ENCODE measurements at places on chromosomes 11 and 22. TPM values are rescaled to one million over a fixed set of nuclear protein-coding genes. Genes with fewer than 3 reads are reported as not detected.

DNA sequence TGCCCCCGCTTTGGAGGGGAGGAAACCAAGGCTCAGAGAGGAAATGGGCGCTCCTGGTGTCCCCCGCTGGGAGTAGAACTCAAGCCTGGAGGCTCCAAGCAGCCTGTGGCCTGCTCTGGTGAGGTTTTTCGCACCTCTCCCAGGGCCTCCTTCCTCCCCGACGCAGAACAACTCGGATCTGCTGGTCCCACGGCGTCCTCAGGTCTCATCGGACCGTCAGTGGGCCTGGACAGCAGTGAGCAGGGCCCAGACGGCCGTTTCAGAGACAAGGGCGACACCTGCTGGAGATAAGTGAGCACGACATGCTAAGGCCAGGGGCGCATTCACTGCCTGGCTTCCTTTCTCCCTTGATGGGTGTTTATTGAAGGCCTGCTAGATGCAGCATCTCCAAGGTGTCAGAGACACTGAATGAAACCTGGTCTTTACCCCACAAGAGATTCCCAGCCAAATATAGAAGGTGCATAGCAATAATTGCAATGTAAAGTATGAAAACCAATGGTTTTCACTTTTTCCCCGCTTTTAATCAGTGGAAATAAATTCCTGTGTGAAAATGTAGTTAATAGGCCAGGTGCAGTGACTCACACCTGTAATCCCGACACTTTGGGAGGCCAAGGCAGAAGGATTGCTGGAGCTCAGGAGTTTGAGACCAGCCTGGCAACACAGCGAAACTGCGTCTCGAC lies 26.9 kb upstream of the CD82 start:
- peak; percentile 57 for DNase-seq

DNA sequence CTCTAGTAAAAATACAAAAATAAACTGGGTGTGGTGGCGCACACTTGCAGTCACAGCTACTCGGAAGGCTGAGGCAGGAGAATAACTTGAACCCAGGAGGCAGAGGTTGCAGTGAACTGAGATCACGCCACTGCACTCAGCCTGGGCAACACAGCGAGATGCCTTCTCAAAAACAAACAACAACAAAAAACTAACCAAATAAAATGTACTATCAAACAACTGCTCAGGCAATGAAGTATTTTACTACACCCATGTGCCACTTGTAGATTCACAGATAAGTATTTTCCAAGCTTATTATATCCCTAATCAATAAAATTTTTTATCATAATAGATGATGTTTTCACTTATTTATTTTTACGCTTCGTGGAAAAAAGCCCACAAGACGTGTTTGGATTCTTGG lies 924 bp downstream of the C11orf65 start:
- DNase-seq = peak; percentile 13

GRCh38 chr11:71221201-71221600 lies 31.2 kb downstream of the SHANK2 start:
- DNase-seq = no peak

TRIM51 gene
- polyA plus RNA-seq = not detected

DNA sequence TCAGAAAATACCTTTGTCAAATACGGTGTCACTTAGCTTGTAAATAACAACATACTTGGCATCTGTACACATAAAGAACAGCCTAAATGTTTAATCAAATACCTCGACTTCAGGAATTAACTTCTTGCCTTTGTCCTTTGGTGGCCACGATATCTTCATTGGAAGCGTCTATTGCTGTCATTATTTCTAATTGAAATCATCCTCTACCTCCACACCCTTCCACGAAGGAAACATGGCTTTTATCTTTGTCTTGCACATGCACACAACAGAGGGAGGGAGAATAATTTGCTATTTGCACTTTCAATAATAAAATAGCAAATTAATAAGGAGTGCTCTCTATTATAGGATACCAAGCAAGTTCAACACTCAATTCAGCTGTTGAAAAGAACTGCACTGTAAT lies 25.8 kb upstream of the SOX6 start:
- DNase-seq = no peak

DNA sequence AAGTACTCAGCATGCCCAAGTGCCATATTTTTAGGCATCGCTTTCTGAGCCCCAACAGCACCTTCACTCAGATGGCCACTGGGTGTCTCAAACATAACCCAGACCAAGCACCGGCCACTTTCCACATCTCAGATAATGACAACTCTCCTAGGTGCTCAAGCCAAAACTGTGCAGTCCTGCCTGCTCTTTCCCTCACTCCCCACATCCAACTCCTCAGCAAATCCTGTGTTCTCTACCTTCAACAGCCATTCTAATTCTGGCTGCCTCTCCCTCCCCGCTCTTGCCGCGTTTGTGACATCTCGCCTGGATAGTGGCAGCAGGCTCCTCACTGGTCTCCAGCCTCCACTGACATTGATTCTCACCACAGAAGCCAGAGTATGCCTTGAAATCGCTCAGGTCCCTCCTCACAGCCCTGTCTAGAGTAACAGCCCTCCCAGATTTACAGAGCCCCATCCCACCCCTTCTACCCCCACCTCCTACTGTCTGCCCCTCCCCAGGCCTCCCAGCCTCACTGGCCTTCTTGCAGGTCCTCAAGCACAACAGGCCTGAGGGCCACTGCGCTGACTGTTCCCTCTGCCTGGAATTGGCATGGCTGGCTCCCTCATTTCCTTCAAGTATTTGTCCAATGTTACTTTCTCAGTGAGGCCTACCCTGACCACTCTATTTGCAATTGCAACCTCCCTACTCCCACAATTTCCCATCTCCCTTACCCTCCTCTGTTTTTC lies 1.3 kb upstream of the PHETA2 start:
- no peak for DNase-seq

- DNase-seq = no peak
Measured at GRCh38 chr11:20080032-20080685, 80.1 kb downstream of the DBX1 start.

- DNase-seq = no peak
Measured at GRCh38 chr11:4496557-4497248, 14.3 kb downstream of the OR52K1 start.

DNA sequence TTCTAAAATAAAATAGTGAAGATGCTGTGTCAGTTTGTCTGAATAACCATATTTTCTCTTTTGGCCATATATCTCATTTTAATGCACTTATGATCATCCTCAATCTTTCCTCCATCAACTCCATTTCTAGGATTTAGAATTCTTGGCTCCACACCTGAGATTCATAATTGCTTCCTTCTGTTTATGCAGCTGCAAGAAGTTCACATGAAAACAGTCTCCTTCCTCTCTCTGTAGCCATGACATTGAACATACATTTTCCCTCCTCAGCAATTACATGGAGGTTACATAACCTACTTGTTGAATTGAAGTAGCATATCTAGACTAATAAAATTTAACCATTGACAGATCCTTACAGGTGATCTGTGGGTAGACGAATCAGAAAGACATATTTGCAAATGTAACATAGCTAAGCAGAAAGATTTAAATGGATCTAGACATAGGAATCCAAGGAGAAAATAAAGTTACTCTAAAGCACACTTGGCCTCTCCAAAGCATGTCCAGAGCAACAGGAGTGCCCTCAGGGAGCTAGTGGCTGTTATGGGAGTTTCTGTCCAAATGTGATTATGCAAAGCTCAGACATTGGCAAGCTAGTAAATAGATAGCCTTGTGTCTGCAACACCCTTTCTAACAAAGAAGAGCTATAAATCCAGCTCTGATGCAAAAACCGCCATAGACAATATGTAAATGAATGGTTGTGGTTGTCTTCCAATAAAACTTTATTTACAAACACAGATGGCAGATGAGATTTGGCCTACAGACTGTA lies 119.9 kb upstream of the MPPED2 start:
- DNase-seq = no peak

PGA5 gene
- polyA plus RNA-seq = not detected

CLCF1 gene
- 11.1 TPM for polyA plus RNA-seq

GRCh38 chr22:44437216-44438055 lies 60.6 kb downstream of the RTL6 start:
- DNase-seq = no peak

FAM227A gene
- polyA plus RNA-seq = 5.6 TPM

DNA sequence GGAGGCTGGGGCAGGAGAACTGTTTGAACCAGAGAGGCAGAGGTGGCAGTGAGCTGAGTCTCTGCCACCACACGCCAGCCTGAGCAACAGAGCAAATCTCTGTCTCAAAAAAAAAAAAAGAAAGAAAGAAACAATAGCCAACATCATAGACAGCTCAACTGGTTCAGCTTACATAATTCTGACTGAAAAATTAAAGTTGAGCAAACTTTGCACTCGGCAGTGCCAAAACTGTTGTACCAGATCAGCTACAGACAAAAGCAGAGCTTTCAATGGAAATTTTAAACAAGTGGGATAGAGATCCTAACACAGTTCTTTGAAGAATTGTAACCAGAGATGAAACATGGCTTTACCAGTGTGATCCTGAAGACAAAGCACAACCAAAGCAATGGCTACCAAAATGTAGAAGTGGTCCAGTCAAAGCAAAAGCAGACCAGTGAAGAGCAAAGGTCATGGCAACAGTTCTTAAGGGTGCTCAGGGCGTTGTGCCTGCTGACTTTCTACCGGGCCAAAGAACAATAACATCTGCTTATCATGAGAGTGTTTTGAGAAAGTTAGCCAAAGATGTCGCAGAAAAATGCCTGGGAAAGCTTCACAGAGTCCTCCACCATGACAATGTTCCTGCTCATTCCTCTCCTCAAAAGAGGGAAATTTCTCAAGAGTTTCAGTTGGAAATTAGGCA lies 59.3 kb downstream of the TTC28 start:
- no peak for DNase-seq

- DNase-seq = peak; percentile 98
Measured at GRCh38 chr22:38181453-38182200, at the start of gene PLA2G6. Gene PLA2G6 (minus strand): TSS chr22:38181830. CDS start chr22:38169426, 12,404 bp downstream.

DNA sequence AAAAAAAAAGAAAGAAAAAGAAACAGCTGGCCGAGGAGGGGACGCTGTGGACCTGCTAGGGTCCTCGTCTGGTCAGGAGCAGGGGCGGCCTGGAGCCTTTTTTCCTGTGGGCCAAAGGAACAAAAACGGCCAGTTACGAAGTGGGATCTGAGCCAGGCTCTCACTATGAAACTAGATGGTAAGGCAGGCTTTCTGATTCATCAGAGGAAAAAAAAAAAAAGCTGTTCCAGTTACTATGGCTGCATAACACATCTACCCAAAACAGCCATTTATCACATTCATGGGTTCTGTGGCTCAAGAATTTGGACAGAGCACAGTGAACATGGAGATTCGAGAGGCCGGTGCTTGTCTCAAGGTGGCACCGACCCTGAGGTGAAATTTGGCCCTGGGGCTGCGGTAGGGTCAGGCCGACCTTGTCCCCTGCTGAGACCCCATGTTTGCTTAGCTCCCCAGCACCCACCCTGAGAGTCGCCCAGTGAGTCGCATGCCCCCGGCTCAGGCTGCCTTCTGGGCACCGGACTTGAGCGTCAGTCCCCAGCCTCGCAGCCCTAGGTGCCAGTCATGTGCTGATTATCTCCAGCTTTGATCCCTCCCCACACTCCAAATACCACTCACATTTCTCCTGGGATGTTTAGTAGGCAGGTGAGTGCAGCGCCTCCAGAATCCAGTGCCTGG lies 34.2 kb downstream of the MRGPRD start:
- peak; percentile 38 for DNase-seq

DNA sequence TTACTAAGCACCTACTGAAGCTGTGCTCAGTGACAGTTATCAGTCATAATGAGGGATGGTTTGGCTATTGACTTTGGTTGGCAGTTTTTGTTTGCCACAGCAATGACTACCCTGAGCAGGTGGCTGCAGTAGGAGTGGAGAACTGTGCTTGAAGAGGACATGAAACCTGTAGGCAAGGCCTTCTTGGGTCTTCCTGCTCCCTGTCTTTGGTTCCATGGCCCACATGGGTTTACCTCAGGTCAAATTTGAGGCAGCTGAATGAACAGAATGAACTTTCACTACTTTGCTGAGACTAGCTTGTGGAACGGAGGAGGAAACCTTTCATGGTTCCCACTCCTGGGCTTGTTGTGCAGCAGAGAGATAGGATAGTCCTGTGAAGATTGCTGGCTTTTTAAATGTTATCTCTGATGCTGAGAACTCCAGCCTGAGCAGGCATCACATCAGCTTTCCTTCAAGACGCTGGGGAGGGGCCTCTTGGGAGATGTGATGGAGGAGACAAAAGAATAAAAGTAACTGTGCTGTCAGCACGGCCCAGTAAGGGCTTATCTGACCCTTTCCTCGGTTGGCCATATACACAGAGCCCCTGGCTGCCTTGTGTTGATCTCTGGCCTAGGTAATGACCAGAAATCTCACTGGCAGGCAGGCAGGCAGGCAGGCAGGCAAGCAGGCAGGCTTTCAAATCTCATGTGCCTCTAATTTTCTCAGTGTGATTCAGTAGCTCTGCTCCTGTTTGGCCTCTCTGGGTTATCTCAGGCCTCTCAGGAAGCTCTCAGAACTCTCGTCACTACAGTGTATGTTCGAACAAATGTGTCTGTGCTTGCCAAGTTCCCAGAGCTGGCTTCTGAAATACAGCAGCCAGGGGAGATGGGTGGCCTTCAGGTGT lies 12.0 kb downstream of the STIM1 start:
- DNase-seq = peak; percentile 17

FXYD6 gene
- 155 TPM for polyA plus RNA-seq

- peak; percentile 54 for DNase-seq
Measured at GRCh38 chr22:30754971-30755758, 60.5 kb downstream of the OSBP2 start.

GRCh38 chr11:10505278-10506007 lies 35.5 kb downstream of the RNF141 start:
- DNase-seq = no peak

DNA sequence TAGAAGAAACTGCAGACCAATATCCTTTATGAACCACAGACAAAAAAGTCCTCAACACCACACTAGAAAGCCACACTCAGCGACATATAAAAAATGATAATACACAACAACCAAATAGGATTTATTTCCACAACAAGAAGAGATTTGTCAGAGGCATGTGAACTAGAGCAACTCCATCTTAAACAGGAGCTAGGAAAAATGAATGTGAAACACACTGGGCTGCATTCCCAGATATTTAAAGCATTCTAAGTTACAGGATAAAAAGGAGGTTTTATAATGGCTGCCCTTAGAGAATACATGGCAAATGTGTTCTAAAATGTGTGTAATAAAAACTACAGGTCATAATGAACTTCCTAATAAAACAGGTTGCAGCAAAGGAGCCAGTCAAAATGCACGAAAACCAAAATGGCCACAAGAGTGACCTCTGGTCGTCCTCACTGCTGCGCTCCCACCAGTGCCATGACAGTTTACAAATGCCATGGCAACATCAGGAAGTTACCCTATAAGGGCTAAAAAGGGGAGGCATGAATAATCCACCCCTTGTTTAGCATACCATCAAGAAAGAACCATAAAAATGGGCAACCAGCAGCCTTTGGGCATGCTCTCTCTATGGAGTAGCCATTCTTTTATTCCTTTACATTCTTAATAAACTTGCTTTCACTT lies 21.8 kb downstream of the XKR3 start:
- no peak for DNase-seq

DNA sequence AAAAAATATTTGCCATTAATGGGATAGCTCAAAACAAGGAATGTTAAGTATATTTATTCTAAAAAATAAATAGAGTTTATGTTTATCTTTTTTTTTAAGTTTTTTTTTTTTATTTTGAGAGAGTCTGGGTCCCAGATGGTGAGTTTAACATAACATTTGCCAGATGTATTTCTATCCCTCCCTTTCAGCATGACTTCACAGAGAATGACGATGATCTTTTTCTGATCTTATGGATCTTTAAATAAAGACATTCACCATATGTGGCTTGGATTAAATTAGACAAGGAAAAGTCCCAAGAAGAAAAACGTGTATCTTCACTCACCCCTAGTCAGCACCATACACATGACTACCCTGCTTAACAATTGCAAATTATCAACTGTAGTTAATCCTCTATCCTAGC lies 839.8 kb upstream of the CNTN5 start:
- DNase-seq = no peak

OR10D3 gene
- not detected for polyA plus RNA-seq

SERPIND1 gene
- polyA plus RNA-seq = 2.4 TPM
